ENCODE measurements at places on chromosomes 13 and 19.

- no peak for DNase-seq
These were observed 145.8 kb downstream of the KCNRG start for GRCh38 chr13:50161052-50161451.

- no peak for DNase-seq
These were observed 225.8 kb upstream of the IRS2 start for GRCh38 chr13:110012102-110012739.

DNA sequence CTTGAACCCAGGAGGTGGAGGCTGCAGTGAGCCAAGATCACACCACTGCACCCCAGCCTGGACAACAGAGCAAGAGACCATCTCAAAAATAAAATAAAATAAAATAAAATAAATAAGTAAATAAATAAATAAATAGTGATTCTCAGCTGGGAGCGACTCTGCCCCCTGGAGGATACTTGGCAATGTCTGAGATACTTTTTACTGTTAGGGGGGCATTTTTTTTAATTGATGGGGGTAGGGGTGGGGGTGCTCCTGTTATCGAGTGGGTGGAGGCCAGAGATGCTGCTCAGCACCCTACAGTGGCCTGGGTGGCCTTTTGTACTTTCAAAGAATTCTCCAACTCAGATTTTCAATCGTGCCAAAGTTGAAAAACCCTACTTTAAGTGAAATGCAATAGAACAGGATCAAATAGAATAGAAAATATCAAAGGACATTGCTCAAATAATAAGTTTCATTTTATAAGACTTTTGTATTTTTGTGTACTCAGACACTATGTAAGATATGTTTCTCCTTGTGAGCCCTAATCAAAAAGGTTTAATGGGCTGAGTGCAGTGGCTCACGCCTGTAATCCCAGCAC, 7.1 kb upstream of the CLPP start:
- no peak for DNase-seq

DNA sequence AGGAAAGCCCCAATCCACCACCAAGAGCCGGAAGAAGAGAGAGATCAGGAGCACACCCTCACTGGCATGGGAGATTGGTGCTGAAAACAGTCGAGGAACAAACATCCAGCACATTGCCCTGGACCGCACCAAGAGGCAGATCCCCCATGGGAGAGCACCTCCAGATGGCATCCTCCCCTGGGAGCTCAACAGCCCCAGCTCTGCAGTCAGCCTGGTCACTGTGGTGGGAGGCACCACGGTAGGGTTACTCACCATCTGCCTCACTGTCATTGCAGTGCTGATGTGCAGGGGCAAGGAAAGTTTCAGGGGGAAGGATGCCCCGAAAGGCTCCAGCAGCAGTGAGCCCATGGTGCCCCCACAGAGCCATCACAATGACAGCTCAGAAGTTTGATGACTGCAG, 110.2 kb downstream of the STOML3 start:
- no peak for DNase-seq

DNA sequence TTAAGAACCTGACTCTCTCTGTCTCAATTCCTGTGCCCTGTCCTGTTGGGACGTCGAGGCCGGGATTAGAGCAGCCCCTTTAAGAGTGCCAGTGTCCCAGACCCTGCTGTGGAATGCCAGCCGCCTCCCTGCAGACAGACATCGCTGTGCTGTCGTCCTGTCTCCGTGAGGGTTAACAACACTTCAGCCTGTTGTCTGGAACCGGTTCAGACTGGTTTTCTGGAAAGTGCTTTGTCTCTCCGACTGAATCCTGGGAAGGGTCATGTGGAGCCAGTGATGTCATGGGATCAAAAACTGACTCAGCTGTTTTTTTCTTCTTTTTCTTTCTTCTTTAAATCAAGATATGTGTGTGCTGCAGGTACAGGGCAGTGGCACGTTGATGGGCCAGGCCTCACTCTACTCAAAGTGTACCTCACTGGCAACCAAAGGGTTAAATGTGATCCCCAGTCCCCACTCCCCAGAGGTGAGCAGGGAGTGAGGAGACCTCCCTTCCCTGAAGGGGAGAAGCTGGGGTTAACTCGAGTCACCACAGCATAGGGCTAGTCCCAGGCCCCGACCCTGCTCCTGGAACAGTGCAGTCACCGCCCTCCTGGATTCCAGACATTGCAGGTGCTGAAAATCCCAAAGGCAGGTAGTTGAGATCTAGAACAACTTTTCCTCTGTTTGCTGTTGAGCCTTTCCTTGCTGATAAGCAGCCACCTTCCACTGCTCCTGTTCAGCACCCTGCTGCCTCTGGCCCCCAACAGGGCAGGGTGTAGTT, 50.8 kb downstream of the TSSK6 start:
- DNase-seq = no peak

DNA sequence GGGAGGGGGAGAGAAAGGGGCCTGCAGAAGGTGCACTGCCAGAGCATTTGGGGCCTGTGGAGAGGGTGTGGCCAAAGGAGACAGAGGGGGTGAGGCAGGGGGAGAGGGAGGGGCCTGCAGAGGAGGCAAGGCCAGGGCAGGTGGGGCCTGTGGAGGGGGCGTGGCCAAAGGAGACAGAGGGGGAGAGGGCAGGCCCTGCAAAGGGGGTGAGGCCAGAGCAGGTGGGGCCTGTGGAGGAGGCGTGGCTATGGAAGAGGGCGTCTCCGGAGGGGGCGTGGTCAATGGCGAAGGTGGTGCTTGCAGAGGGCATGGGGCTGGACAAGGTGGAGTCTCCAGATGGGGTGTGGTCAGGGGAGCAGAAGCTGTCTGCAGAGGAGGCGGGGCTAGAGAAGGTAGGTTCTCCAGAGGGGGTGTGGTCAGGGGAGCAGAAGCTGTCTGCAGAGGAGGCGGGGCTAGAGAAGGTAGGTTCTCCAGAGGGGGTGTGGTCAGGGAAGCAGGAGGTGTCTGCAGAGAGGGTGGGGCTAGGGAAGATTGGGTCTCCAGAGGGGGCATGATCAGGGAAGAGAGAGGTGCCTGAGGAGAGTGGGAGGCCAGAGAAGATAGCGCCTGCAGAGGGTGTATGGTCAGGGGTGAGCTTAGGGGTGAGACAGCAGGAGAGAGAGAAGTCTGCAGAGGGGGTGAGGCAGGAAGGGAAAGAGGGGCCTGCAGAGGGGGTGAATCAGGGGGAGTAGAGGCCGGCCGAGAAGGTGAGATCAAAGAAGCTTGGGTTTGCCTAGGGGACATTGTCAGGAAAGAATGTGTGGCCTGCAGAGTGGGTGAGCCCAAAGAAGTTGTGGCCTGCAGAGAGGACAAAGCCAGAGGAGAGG, 3.4 kb downstream of the PRR36 start:
- DNase-seq = no peak

DNA sequence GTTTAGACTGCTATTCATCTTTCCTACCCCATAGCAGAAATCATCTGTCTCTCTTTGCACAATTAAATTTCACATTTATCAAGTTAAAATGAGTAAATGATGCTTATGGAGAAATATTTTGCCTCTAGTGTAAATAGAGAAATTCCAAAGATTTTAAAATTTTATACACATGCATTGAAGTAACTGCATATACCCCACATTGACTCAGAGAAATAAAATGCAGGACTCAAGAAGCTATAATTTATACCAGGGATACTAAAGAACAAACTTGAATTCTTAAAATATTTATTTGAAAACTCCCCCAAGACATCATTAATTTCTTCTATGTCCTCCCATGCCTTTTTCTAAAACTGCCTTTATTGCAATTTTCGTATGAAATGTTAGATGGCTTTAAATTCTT, 165.8 kb downstream of the DIAPH3 start:
- no peak for DNase-seq

DNA sequence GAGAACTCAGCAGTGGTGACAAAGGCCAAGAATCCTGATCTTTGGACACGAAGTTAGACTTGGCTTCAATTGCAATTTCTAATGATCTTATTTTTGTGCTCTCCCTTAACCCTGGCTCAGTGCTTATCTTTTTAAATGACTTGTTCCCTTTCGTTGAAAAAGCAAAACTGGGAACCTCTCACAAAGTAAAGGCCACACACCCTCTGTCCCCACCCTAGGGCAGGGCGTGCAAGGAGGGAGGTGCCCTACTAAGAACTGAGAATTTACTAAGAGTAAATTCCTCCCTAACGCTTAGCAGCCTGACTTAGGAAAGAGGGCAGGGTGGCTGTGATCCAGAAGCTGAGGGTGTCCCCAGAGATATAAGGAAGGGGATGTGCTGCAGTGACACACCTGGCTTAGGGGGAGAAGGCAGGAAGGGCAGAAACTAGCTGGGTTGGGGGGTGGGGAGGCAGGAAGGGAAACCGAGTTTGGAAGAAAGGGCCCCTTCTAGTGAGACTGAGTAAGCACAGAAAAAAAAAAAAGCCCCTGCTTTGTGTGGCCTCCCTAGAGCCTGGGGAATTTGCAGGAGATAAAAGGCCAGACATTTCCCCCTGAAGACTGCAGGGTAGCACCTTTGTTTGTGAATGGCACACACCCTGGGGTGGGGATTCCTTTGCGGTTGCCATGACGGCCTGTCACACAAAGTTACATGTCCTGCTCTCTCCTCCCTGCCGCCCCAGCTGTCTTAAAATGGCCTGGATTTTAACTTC, 435.1 kb downstream of the EFNB2 start:
- no peak for DNase-seq

DNA sequence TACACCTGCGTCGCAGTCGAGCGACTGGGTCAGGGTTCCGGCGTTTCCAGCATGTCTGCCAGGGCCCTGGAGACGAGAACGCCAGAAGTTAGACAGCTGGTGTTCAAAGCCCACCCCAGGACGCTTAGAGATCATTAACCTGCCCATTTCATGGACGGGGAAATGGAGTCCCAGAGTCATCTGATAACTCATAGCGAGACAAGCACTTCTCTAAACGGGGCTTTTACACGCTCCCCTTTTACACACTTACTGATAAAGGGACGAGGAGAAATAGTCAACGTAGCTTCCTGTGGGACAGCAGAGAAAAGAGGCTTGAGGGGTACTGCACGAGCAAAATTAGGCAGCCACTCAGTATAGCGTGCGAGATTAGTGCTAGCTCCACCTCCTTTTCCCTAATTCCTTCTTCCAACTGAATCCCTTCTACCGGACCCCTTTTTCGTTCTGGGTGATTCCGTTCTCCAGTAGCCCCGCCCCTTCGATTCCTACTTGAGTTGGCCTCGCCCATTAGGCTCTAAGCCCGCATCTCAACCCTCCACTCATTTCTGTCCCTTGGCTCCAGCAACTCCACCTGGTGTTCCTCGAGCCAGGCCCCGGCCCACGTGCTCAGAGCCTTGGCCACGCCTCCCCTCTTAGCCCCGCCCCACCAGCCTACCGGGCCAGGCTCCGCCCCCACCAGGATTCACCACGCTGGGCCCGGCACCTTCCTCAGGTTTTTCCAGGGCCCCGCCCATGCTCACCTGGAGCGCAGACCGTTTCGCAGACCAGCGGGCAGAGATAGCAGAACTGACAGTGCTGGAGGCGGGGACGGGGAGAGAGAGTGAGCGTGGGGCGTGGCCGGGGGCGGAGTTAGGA, 3.7 kb downstream of the HRC start:
- peak; percentile 72 for DNase-seq

- DNase-seq = no peak
These were observed 29.1 kb upstream of the POP4 start for GRCh38 chr19:29576761-29577648.

- no peak for DNase-seq
These were observed 437.6 kb downstream of the HS6ST3 start for GRCh38 chr13:96527497-96527896.

- no peak for DNase-seq
These were observed 1.9 kb downstream of the ICAM5 start for GRCh38 chr19:10291554-10292205.

Measured in 8988T (cell line).